Neural crest cell (in vitro differentiated cells): ENCODE measurements at places on chromosomes 12 and 14.

DNA sequence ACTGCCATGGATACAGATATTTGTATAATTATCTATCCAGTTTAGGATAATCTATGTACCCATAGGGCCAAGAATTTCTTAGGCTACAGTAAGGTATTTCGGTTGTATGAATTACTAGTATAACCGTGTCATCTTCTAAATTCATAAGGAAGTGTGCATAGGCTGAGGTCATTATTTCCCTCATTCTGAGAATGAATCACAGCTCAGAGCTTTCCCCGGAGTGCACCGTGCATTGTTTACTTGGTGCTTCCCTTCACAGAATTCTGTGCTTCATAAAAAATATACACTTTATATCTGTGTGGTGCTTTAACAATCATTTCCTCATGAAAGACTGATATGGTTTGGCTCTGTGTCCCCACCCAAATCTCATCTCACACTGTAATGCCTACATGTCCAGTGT, 514.1 kb downstream of the ETNK1 start:
- H3K4me3 ChIP-seq = no peak overlapping the region
- no peaks in the 10 kb centered on the region for H3K36me3 ChIP-seq
- DNase-seq = no peak
- no peaks in the 10 kb centered on the region for H3K27me3 ChIP-seq
- no peak overlapping the region for H3K27ac ChIP-seq

GRCh38 chr12:53276511-53276910, 8.4 kb downstream of the ESPL1 start:
- H3K4me3 ChIP-seq = no peak overlapping the region
- DNase-seq = no peak
- peaks cover 19% of the 10 kb centered on the region for H3K36me3 ChIP-seq

DNA sequence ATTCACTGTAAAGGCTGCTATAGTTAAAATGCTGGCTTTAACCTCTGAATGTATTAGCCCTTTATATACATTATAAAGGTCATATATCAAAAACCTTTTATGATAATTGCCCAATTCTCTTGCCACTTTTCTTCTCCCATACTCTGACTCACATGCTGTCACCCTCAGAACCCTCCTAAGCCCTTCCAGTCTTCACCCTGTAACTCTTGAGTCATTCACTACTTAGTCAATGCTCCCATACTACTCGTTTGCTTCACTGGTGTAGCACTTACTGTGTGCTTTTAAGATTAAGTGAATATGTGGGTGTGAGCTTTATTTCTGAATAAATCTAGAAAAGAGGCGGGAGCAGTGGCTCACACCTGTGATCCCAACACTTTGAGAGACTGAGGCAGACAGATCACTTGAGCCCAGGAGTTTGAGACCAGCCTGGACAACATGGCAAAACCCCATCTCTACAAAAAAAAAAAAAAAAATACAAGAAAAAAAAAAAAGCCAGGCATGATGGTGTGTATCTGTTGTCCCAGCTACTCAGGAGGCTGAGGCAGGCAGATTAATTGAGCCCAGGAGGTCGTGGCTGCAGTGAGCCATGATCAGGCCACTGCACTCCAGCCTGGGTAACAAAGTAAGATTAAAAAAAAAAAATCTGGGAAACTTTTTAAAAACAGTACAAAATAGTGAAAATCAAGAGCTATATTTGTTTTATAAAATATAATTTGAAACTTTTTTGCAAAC, 37.6 kb downstream of the SPATA7 start:
- H3K4me3 ChIP-seq = no peak overlapping the region
- peaks cover 4% of the 10 kb centered on the region for H3K4me1 ChIP-seq
- H3K27ac ChIP-seq = no peak overlapping the region
- no peak for DNase-seq
- peaks cover 16% of the 10 kb centered on the region for H3K36me3 ChIP-seq

- DNase-seq = no peak
- H3K36me3 ChIP-seq = no peaks in the 10 kb centered on the region
- H3K27ac ChIP-seq = no peak overlapping the region
- H3K4me3 ChIP-seq = no peak overlapping the region
- H3K27me3 ChIP-seq = no peaks in the 10 kb centered on the region
Observed at GRCh38 chr12:105072888-105073488, 11.3 kb downstream of the ALDH1L2 start.

DNA sequence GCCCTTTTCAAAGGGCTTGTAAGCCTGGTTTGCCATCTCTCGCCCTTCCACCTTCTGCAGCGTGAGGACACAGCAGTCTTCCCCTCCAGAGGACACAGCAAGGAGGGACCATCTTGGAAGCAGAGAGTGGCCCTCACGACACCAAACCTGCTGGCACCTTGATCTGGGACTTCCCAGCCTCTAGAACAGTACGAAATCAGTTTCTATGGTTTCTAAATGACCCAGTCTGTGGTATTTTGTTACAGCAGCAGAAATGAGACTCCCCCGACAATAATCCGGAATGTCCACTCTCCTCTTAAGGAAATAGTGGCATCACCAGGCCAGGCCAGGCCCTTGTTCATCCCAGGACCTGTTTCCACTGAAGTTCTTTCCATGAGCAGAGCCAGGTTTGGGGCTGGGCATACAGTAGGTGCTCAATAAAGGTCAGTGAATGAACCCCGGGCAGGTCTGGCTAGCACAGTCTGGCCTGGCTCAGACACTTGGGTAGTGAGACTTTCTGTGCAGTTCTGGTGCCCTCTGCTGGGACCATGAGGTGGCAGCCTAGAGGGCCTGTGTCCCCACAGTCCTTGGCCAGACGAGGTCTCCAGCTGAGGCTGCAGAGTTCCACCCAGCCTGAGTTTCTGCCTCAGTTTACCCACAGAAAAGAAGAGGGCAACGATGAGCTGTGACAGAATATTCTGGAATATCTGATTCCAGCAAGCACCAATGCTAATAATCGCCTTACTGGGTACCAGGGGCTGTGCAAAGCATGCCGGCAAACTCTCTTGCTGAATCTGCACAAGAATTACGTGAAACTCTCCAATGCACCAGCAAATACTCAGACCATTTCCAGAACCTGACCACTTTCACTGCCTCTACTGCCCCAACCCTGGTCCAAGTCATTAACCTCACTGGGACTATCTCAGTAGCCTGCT, 14.0 kb downstream of the ABCB9 start:
- no peaks in the 10 kb centered on the region for H3K27me3 ChIP-seq
- H3K4me1 ChIP-seq = peaks cover 1% of the 10 kb centered on the region
- DNase-seq = peak; percentile 67
- no peaks in the 10 kb centered on the region for H3K36me3 ChIP-seq
- H3K27ac ChIP-seq = no peak overlapping the region
- no peak overlapping the region for H3K4me3 ChIP-seq

DNA sequence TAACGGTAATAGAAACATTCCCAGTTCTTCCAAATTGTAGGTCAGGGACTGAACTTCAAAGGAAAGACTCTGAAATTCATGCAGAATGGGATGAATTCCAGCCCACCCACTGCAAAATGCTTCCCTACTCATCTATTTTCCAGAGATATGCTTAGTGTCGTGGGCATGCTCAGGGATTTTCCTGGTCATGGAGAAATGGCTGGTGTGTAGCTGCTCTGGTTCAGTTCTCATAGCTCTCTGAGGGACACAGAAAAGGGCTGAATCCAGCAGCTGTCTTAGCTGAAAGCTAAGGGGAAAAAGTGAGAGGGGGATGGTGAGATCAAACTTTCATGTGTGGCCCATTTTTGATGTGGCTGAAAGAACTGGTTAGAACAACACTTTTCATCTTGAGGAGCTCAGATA, 72.9 kb upstream of the KRAS start:
- H3K4me3 ChIP-seq = no peak overlapping the region
- H3K4me1 ChIP-seq = peaks cover 9% of the 10 kb centered on the region
- no peak for DNase-seq
- no peaks in the 10 kb centered on the region for H3K27me3 ChIP-seq

DNA sequence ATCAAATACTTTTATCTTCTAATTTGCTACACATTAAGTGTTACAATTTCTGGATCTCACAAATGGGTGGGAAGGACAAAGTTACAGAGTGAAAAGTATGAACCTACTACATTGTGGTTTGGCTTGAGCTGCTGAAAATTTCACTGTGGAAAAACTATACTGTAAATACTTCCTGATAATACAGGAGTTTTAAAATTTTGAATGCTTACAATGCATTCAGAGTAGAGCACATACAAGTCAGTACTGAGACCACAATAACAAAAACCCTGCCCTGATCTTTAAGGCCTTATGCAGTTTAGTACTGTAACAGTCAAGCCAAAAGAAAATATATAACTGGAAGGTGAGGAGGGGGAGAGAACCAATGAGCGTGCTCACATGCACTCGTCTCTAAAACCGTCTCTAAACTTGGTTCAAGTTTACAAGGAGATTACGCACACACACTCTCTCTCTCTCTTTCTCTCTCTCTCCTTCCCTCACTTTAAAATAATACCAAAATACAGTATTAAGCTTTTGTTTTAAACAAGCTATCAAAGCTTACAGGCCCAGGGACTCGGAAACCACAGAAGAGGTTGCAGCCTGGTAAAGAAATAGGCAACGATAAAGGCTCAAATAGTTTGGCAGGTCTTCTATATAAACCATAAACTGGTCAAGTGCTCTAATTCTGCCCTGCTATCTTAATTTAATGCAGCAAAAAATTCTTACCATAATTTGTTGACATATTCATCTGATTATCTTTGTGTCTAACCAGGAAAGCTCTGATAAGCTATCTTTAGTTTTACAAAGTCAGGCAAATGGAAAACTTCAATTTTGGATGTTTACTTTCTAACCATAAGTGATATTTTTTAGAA, 58.0 kb downstream of the ATF7 start:
- peaks cover 5% of the 10 kb centered on the region for H3K4me1 ChIP-seq
- no peak overlapping the region for H3K27ac ChIP-seq
- no peaks in the 10 kb centered on the region for H3K36me3 ChIP-seq
- H3K4me3 ChIP-seq = no peak overlapping the region
- H3K27me3 ChIP-seq = no peaks in the 10 kb centered on the region

- no peaks in the 10 kb centered on the region for H3K36me3 ChIP-seq
- no peak for DNase-seq
- H3K27ac ChIP-seq = no peak overlapping the region
- H3K27me3 ChIP-seq = peaks cover 3% of the 10 kb centered on the region
- no peak overlapping the region for H3K4me3 ChIP-seq
Observed at GRCh38 chr12:114921781-114922180, 237.8 kb upstream of the TBX3 start.

DNA sequence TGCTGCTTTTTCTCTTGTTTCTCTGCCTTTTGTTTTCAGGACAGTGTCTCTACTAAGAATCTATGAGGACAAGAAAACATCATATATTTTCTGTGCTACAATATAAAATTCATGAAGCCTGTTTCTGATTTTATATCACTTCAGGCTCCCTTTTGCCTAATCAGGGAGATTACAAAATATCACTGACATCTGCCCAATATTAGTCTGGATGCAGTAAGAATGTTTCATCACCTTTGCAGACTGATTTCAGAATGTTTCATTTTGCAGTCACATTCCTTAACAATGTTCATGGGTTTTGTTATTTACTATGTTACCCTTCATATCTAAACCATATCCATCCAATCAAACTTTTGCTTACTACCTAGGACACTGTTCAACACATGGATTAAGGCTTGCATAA, 491 bp upstream of the CLEC6A start:
- peaks cover 9% of the 10 kb centered on the region for H3K27me3 ChIP-seq
- no peak for DNase-seq
- no peaks in the 10 kb centered on the region for H3K36me3 ChIP-seq
- no peak overlapping the region for H3K27ac ChIP-seq
- H3K4me1 ChIP-seq = no peaks in the 10 kb centered on the region
- H3K4me3 ChIP-seq = no peak overlapping the region

DNA sequence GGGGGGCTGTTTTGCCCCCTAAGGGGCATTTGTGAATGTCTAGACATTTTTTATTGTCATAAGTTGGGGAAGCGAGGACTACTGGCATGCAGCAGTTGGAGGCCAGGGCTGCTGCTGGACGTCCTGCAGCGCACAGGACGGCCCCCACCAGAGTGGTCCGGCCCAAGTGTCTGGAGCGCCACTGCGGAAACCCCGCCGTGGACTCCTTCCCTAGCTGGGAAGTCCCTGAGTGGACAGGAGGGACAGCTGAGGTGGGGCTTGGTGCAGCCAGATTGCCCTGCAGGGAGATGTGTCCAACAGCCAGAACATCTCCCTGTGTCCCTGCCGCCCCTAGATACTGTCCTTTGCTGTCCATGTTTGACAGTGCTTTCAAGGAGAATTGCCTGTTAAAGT, 5.5 kb downstream of the CKB start:
- H3K4me1 ChIP-seq = peaks cover 26% of the 10 kb centered on the region
- H3K4me3 ChIP-seq = peak overlapping the region; percentile 83

GRCh38 chr14:92973261-92973797, 50.4 kb downstream of the CHGA start:
- H3K27ac ChIP-seq = no peak overlapping the region
- peak; percentile 71 for DNase-seq
- H3K27me3 ChIP-seq = no peaks in the 10 kb centered on the region
- H3K36me3 ChIP-seq = peaks cover 25% of the 10 kb centered on the region
- peaks cover 8% of the 10 kb centered on the region for H3K4me1 ChIP-seq

DNA sequence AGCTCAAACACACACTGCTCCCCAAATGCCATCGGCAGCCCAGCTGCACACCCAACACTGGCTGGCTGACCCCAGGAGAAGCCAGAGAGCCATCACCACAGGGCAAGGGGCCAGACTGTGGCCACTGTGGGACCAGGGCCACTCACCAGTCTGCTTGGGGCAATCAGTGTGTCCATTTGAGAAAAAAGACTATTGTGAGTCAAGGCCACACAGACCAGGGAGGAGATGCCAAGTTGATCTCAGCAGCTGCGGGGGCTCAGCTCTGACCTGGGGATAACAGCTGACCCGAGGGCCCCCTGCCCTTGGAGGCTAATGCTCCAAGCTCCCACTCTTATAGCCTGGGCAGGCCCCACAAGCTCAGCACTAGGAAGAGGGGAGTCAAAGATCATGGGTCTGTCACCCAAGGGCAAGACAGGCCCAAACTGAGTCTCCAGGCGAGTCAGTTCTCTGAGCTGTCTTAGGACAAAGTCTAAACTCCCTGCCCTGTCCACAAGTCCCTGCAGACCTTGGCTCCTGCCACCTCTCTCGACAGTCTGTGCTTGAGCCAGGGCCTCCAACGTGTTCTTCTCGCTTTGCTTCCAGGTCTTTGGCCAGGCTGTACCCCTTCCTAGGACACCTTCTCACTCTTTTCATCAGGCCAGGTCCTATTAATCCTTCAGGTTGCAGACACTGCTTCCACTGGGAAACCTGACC, 30.1 kb upstream of the PNMA1 start:
- no peaks in the 10 kb centered on the region for H3K27me3 ChIP-seq
- no peaks in the 10 kb centered on the region for H3K36me3 ChIP-seq
- H3K4me1 ChIP-seq = peaks cover 53% of the 10 kb centered on the region
- H3K4me3 ChIP-seq = no peak overlapping the region
- DNase-seq = no peak

DNA sequence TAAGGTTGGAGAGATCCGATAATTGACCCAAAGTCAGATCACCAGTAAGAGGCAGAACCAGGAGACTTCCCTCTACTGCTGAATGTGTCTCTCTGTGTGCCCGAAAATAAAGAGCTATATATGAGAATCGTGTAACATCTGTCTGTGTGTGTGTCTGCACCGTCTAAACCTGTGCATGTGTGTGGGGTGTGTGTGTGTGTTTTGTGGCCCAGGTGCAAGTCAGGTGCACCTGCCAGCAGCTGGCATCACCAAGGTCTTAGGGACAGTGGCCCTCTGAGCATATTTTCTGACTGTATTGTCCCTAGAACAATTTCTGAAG, 24.7 kb upstream of the KRT78 start:
- peak overlapping the region; percentile 60 for H3K4me3 ChIP-seq
- H3K36me3 ChIP-seq = no peaks in the 10 kb centered on the region
- peaks cover 34% of the 10 kb centered on the region for H3K27me3 ChIP-seq
- H3K4me1 ChIP-seq = peaks cover 19% of the 10 kb centered on the region
- H3K27ac ChIP-seq = no peak overlapping the region

GRCh38 chr12:54300732-54301427, at the start of gene NFE2:
TSS of gene NFE2 (minus strand) at chr12:54301015. CDS start at chr12:54295248, 5,767 bp downstream.
- no peaks in the 10 kb centered on the region for H3K36me3 ChIP-seq
- peak within 1 kb of the TSS; percentile 67 for H3K4me3 ChIP-seq
